Left cardiac atrium (tissue), 4 donors: ENCODE measurements at places on chromosomes 13 and 19. TPM values are rescaled to one million over a fixed set of nuclear protein-coding genes. Genes with fewer than 3 reads are reported as not detected.

Gene PKN1
- 119 TPM for total RNA-seq

Gene CGB8
- not detected for total RNA-seq

Gene SOX1
- total RNA-seq: not detected

DNA sequence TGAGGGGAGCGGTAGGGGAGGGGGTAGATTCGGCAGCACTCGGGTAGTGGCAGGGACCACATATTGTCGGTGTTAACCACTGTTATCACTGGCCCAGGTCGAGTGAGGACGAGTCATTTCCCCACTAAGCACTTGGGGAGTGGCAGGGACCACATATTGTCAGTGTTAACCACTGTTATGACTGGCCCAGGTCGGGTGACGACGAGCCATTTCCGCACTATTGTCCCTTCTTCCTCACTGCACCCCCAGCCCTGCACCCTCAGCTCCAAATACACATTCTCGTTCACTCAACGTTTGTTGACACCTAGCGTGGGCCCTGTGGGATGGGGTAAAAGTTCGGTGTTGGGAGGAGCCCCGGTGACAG is 467 bp upstream of the CLN5 start:
- DNase-seq: peak; percentile 48

Gene STARD13
- total RNA-seq: 26.8 TPM

Gene TNFAIP8L1
- 6.7 TPM for total RNA-seq

Gene LRP3
- total RNA-seq: 22.1 TPM

Gene ZNF69
- total RNA-seq: 4.4 TPM
